ENCODE measurements at places on chromosomes 11 and 22.
A peak's percentile ranks its signal among the peaks of the same experiment; 100 is the strongest.

DNA sequence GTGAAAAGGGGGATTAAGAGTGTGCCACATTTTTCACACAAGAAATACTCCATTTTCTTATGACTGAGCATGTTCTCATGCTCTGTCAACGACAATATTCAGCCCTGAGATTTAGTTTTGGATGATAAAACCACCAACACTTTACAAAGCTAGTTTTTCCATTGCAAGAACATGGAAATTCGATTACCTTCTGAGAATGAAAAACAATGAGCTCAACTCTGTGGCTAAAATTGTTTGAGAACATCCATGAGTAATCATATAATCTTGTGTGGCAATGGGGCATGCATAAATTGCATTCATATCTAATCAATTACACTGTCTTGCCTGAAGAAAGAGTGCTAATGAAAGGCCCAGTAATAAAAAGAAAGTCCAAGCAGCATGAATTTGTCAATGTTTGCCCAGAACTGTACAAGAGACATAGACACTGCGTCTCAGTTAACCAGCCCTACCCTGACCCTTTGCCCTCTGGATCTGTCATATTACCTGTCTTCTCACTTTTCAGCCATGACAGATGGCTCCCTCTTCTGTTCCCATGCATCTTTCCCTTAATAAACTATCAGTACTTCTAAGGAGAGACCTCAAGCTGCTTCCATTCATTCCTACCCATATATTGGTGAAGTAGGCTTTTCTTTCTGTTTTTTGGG, 253.4 kb downstream of the FAM76B start:
- no peak for DNase-seq

GRCh38 chr11:48063424-48063978, 83.1 kb downstream of the PTPRJ start:
- no peak for DNase-seq

DNA sequence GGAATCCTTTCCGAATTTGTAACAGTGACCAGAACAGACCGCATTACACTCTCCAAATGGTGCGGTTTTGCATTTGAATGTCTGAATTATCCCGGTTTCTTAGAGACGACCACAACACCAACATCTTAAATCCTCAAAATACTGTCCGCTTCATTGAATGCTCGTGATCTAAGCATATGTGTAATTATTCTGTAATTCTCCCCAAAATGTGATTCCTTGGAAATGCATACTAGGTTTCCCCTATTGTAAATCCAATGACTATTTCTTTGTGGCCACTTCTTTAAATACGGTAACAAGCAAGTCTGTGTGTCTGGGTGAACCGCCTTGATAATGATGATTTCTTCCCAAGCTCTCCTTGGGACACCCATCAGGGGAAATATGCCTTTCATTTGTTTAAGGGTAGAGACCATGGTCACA, 87.3 kb upstream of the DBX1 start:
- DNase-seq = no peak

DNA sequence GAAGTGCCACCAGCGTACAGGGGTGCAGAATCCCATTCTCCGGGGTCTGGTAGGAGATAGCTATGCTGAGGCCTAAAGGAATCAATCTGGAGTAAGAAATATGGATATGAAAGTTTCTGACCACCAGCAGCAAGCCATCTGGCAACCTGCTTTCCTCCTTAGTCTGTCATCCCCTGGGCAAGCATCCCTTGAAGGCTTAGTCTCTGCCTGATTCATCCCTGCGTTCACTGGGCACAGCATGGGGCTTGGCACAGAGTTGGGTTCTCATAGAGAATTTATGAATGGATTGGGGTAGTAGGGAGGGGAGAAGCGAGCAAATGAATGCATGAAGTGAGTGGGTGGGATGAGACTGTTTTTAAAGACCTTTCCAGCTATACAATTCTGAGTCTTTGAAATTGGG, 85.8 kb upstream of the NARS2 start:
- DNase-seq = no peak

DNA sequence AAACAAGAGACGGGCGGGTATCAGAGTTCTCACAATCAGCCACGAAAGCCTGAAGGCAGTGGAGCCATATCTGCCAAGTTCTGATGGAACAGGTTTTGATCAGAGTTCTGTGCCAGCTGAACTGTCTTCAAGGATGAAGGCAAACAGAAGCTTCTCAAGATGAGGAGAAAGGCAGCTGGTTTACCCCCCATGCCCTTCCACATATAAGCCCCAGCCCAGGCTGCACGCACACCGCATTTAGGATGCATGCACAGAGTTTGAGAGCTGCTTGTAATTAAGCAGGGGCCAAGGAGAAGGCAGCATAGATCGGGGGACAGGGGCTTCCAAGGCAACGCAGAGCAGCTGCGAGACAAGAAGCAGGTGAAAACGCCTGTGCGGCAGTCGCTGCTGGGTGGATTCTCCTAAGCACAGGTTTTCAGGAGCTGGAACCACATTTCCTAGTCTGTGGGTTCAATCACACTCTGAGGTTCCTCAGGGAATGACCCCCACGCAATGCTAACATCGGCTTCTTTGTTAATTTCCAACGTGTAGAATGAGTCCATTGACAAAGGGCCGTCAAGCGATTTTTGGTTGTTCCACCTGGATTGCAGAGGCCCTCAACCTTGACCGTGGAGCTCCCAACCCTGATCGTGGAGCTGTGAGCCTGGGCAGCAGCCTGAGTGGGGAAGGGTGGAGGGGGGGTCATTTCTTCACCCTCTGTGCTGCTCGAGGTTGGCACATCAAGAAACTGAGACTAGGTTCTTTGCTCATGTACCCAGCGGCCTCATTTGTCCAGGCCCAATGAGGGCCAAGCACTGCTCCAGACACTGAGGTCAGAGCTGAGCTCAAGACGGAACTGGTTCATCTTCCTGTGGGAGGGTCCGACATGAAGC, 81.7 kb upstream of the SHISAL1 start:
- peak; percentile 34 for DNase-seq

DNA sequence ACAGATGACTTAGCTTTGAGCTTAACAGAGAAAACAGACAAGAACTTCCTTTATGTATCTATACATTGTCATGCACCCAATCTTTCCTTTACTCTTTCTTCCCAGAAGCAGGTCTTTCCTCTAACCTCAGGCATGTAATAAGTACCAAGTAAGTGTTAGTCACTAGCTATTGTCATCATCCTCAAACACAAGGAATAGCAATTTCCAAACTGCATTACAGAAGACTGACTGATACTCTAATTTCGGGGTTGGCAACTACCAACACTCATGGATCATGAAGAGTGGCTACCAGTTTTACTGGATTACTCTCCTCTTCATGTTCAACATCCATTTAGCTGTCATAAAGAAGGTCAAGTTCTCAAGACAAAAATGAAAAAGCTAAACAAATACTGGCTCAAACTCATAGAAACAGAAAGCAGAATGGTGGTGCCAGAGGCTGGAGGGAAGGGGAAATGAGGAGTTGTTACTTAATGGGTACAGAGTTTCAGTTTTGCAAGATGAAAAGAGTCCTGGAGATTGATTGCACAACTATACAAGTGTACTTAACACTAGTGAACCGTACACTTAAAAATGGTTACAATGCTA, 111.6 kb downstream of the SIK3 start:
- DNase-seq = no peak

GRCh38 chr22:20280866-20281265, 12.7 kb upstream of the RTN4R start:
- no peak for DNase-seq

GRCh38 chr11:118912742-118913410, 12.8 kb downstream of the BCL9L start:
- no peak for DNase-seq

GRCh38 chr11:3093281-3094191, 36.3 kb upstream of the CARS1 start:
- no peak for DNase-seq

DNA sequence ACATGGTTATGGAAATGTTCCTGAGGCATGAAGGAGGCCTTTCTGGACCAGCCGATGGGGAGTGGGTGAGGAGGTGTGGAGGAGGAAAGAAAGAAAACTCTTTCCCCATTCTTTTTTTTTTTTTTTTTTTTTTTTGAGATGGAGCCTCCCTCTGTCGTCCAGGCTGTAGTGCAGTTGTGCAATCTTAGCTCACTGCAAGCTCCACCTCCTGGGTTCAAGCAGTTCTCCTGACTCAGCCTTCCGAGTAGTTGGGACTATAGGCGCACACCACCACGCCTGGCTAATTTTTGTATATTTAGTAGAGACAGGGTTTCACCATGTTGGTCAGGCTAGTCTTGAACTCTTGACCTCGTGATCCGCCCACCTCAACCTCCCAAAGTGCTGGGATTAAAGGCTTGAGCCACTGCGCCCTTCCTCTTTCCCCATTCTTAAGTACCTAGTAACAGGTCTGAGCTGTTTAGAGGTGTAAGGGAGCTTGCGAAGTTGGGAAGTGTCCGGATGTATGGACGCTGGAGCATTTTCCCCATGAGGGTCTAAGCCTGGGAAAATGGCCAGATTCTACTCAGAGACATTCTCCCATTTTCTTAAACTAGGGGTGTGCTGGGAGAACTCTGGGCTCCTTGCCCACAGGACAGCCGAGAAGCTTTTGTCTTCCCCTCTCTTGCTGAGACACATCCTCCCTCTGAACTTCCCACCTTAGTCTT, 135.8 kb downstream of the TEAD1 start:
- peak; percentile 44 for DNase-seq

DNA sequence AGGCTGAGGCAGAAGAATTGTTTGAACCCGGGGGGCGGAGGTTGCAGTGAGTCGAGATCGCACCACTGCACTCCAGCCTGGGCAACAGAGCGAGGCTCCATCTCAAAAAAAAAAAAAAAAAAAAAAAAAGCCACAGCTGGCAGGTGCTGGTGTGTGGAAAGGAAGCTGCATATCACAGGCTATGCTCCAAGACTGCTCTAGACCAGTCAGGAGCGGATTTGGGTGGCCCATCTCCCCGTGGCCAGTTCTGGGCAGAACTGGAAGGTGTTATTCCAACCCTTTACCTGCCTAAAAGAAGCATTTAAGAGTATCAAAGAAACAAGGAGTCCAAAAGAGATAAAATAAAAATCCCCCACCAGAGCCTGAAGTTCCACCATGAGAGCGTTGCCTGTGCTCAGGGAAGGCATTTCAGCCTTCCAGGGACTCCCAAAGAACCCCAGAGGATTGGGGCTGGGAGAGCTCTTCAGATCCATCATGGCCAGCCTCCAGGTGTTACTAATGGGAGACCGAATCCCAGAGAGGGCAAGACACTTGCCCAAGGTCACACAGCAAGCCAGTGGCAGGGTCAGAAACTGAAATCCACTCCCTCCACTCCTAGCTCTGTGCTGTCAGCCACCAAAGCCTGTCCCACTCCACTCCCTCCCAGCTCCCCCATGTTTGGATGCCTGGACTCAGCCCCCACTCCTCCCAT, 14.3 kb downstream of the MFNG start:
- DNase-seq = no peak

- no peak for DNase-seq
Observed at GRCh38 chr11:59562292-59562691, 51.0 kb downstream of the OR4D9 start.

DNA sequence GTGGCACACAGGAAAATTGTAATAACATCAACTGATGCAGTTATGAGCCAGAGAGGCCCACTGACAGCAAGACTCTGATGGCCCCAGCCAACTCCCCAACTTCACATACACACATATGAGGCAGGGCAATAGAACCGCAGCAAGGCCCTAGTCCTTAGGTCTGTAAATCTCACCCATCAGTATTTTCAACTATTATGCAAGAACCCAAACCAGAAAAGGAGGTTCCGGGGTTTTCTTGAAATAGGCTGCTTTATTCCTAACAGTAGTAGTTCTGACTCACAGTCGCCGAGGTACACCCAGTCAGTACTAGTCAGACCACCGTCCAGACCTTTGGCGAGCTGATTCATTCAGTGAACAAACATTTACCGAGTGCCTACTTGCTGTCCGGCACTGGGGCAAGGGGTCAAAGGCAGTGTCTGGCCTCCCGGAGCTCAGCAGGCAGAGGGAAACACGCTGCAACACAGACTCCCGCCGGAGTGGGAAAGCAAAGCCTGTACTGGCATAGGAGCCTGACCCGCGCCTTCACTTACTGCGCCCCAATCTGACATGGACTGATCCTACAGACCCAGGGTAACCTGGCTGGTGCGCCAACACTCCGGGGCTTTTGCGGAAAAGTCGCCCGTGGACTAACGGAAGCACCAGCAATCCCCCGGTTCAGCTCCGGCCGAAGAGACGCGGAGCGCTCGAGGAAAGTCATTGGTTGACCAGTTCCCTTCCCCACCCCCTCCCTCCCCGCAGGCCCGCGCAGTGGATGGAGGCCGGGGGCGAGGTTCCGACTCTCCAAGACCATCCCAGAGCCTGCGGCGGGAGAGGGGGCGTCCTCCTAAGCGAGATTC, 1.3 kb downstream of the PLEKHA7 start:
- peak; percentile 75 for DNase-seq

DNA sequence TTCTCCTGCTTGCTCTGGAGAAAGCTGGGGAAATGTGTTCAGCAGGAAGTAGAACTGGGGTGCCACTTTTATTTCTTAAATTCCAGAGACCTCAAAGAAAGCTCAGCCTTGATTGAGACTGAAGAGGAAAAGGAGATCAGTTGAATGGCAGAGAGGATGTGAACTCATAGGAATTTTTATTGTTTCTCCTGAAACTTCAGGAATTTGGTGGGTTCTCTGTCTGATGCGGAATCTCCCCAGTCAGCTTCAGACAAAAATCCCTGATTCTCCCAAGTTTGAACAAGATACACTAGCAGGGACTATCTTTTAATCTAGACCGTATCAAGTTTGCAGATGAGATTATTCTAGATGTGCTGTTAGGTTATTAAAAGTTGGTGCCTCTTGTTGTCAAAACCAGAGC, 23.0 kb downstream of the EHF start:
- no peak for DNase-seq

- no peak for DNase-seq
Observed at GRCh38 chr11:46290598-46291309, 13.3 kb downstream of the CREB3L1 start.

- DNase-seq = no peak
Observed at GRCh38 chr11:26719289-26719973, 2.4 kb downstream of the SLC5A12 start.

GRCh38 chr11:66470015-66470414, 3.3 kb downstream of the PELI3 start:
- DNase-seq = no peak

DNA sequence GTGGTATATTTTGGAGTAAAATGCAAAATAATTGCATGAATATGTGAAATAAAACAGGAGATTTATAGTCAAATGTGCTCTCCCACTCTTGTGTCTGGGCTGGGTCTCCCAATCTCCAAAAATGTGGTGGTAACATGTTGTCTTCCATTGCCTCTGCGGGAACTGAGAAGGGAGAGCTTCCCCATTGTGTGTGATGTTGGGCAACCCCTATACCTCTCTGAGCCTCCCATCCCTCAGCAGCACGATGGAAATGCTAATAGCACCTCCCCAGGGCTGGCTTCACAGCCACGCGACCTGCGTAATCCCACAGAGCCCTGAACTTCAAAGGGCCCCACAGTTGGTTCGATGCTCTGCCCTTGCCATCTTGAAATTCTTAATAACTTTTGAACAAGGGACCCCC, 72.0 kb downstream of the TP53I11 start:
- no peak for DNase-seq

- no peak for DNase-seq
Observed at GRCh38 chr22:27726331-27726685, 75.2 kb downstream of the MN1 start.

GRCh38 chr11:9274499-9275258, 9.5 kb upstream of the DENND5A start:
- no peak for DNase-seq
